Progenitor cell of endocrine pancreas (in vitro differentiated cells): ENCODE measurements at places on chromosomes 4 and X. TPM values are rescaled to one million over a fixed set of nuclear protein-coding genes. Genes with fewer than 3 reads are reported as not detected.

SERTM2 gene
- 0.72 and 0.95 TPM in 2 replicates for total RNA-seq

COL25A1 gene
- total RNA-seq: 3.8 and 3.9 TPM in 2 replicates

IL3RA gene
- not detected in 2 replicates for total RNA-seq

HSFX4 gene
- total RNA-seq: not detected in 2 replicates

TNIP3 gene
- total RNA-seq: not detected in 2 replicates

DCLK2 gene
- 6.9 and 7.2 TPM in 2 replicates for total RNA-seq

XG gene
- total RNA-seq: 1.2 and 2.4 TPM in 2 replicates

TRAM1L1 gene
- total RNA-seq: 4.3 and 5.0 TPM in 2 replicates

CNKSR2 gene
- total RNA-seq: 28.0 TPM in 2 replicates

CLDN22 gene
- total RNA-seq: not detected in 2 replicates

ZDHHC15 gene
- total RNA-seq: 2.3 and 2.7 TPM in 2 replicates

PAGE2 gene
- total RNA-seq: not detected in 2 replicates

RNF175 gene
- 1.7 and 1.9 TPM in 2 replicates for total RNA-seq

- no peak for DNase-seq
Observed at GRCh38 chr4:83850435-83850834, 314.5 kb downstream of the GPAT3 start.

GRCh38 chrX:29940750-29941149 is 274.6 kb upstream of the MAGEB2 start:
- DNase-seq: no peak

DNA sequence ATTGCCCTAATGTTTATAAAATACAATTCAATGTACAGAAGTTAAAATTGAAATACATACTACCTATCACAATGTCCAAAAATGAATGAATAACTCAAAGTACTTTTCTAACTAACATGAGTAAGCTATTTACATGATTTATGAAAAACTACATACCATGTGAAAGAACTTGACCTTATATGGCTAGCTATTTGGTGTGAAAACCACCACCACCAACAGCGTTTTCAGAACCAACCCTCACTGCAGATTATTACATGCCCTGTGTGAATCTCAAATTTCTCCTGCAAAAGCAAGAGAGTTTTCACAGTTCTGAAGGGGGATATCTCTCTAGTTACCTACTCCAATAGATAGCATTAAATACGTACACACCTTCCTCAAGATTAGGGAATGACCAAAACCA is 198.5 kb downstream of the SPATA18 start:
- DNase-seq: no peak

GRCh38 chr4:37827802-37828321 is 1.4 kb downstream of the PGM2 start:
- no peak for DNase-seq

DNA sequence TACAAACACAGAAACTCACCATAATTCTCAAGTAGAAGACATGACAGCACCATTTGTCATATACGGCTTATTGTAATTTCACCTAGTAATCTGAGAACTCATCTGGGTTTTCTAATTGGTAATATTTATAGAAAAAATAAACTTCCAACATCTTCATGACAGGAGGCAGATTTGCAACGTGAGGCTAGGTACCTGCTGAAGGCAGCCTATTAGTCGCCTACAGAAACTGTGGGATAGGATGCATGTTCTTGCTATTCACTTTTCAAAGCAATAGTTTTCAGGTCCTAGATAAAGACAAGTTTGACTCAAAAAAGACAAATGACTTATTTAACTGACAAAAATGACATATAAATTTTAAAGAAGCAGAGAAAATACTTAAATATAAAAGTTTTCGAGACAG is 2.9 kb downstream of the ZNF732 start:
- DNase-seq: no peak

DNA sequence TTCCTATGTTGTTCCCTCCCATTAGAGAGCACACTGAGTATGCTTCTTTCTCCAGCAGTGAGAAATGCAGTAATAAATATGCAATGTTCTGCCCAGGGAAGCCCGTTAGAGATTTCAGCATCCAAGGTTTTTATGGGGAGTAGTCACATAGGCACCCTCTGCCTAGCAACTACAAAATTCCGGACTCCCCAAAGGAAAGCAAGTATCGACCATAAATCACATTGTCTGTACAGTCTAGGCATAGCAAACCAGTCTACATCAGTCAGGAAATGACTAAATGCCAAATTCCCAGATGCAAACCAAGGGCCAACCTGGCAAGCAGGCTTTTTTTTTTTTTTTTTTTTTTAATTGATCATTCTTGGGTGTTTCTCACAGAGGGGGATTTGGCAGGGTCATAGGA is 34.8 kb downstream of the GPR101 start:
- DNase-seq: no peak

DNA sequence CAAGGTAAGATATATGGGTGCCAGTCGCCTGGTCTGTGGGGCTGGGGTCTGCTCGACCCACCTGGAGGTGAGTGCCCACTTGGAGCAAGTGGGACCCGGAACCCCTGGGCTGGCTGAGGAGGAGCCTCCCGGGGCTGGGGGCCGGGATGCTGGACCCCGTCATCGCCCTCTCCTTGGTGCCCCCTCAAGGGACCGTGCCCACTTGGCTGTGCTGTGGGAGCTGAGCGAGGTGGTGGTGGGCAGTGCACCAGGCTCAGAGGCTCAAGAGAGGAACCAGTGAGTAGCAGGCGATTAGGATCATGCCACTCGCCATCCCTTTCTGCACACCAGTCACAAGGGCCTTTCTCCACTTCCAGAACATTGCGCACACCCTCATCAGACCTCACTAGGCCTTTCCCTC is 203.8 kb upstream of the PSAPL1 start:
- DNase-seq: no peak

DNA sequence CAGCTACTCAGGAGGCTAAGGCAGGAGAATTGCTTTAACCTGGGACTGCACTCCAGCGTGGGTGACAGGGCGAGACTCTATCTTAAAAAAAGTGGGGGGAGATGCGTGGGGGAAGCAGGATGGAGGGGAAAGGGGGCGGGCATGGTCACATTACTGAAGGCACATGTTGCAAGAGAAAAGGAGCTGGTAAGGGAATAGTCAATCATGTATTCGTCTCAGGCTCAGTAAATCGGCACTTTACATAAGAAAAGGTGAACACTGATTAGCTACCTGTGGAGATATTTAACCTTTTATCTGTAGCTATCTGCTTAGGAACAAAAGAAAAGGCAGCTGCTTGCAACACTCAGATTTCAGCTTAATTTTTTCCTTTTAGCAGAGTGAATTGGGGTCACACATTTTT is 132.5 kb downstream of the PLS3 start:
- DNase-seq: no peak

- DNase-seq: no peak
Observed at GRCh38 chr4:107862658-107863057, 37.9 kb downstream of the SGMS2 start.

DNA sequence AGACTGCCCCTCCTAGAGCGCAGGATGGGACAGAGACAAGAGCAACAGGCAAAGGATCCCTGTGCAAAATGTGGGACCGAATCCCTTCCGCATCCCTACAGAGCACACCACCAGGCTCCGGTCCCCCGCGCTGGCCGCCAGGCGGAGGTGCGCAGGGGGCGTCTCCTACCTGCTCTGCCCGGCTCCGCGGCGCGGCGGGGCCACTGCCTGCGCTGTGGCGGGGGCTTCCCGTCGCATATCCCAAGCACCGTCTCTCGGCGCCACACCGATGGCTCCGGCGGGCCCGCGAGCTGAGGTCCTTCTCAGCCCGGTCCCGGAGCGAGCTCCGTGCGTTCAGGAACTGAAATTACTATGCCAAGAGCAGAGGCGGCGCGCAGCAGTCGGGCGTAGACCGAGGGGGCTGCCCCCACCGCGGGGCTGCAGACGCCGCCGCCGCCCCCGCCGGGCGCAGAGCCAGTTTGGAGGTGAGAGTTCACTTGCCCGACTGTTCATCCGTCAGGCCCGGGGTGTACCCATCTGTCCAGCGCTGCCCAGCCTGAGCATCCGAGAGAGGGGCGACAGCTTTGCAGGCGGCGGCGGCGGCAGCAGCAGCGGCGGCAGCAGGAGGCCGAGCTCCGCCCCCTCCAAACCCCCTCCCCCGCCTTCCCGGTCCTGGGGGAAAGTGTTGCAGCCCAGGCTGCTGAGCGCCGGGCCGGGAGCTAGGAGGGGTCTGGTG is at the start of gene GPRIN3:
TSS of gene GPRIN3 (minus strand) at position 355 of the 715 bp plus-strand sequence. CDS start 57,690 bp downstream, outside the sequence.
- peak; percentile 50 for DNase-seq

GRCh38 chrX:45601052-45601451 is 400.4 kb upstream of the DIPK2B start:
- no peak for DNase-seq

DNA sequence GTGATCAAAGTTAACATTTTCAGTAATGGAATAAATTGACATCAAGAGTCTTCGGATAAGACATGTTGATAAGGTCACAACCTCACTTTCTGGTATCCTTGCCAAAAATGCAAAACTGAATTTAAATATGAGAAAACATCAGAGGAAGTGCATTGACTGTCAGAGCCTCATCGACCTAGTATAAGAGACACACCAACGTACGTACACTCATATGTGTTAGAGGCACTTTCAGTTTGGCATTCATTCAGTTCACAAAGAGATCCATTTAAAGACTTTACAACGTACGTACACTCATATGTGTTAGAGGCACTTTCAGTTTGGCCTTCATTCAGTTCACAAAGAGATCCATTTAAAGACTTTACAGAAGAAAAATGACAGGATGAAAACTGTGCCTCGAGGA is 280.3 kb downstream of the INPP4B start:
- no peak for DNase-seq

- no peak for DNase-seq
Observed at GRCh38 chr4:139316733-139317132, 14.5 kb upstream of the NDUFC1 start.

- DNase-seq: no peak
Observed at GRCh38 chrX:149284616-149285015, 220.5 kb downstream of the IDS start.

- DNase-seq: no peak
Observed at GRCh38 chr4:146124023-146124680, 51.4 kb upstream of the LSM6 start.

GRCh38 chrX:79169484-79169883 is 25.0 kb downstream of the GPR174 start:
- DNase-seq: no peak

GRCh38 chrX:120401301-120401700 is 39.4 kb downstream of the ATP1B4 start:
- no peak for DNase-seq

- DNase-seq: no peak
Observed at GRCh38 chrX:23118890-23119527, 119.2 kb downstream of the DDX53 start.

DNA sequence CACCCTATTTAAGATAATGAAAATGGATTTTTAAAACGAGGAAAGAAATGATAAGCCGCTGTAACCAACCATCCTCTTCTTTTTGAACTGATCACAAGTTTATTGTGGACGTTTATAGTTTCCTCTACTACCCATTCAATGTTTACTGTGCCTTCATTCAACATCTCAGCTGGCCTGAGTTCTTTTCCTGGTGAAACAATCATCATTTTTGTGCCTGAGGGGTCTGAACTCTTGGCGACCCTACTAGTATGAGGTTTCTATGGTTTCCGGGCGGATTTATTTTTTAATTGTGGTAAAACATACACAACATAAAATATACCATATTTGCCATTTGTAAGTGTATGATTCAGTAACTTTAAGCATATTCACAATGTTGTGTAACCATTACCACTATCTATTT is 100.7 kb downstream of the SPRY1 start:
- DNase-seq: no peak

DNA sequence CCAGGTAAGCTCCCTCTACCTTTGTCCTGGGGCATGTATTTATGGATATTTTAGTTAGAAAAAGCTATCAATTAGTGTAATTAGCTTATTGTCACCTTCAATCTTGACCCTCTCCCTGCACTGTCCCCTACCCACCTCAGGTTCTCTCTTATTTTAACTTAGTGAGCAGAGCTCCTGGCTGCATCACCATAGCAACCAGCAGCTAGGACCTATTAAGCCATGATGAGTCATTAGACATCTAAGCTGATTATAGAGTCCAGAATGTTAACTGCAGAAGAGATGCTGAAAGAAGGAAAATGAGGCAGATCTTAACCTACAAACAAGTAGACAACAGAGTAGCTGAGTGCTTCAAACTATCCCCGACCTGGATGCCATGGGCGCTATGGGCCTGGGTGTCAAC is 36.6 kb downstream of the MAGEE2 start:
- DNase-seq: no peak

DNA sequence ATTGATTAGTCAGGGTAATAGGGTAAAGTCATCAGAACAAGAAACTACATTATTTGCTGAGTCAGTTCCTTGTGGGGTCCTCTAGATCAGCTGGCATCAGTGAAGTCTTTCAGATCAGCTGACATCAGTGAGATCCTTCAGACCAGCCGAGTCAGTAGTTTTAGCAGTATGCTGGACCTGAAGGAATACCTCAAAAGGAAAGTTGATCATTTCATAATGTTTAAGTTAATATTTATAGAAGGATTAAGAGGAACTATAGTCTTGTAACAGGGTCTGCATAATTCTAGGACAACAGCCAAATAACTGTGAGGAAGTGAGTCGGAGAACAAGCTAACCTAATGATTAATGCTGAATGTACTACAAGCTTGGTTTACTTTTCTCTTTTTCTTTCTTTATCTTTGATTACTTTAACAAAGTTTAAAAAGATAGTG is 958 bp upstream of the UGT2B7 start:
- no peak for DNase-seq

DNA sequence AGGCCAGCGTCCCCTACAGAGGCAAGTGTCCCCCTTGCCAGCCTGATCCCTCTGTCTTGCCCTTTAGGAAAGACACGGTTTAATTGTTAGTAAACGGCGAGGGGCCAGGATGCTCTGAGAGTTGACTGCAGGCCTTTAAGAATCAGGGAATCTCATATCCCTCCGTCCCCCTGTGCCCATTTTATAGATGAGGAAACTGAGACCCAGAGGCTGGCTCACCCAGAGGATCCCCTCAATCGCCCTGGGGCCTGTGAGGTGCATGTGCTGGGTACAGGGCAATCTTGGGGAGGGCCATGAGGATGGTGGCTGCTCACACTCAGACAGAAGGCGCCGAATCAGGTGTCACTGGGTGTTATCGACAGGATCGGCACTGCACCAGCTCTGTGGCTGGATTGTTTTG is 575 bp downstream of the ZNF185 start:
- DNase-seq: no peak

DNA sequence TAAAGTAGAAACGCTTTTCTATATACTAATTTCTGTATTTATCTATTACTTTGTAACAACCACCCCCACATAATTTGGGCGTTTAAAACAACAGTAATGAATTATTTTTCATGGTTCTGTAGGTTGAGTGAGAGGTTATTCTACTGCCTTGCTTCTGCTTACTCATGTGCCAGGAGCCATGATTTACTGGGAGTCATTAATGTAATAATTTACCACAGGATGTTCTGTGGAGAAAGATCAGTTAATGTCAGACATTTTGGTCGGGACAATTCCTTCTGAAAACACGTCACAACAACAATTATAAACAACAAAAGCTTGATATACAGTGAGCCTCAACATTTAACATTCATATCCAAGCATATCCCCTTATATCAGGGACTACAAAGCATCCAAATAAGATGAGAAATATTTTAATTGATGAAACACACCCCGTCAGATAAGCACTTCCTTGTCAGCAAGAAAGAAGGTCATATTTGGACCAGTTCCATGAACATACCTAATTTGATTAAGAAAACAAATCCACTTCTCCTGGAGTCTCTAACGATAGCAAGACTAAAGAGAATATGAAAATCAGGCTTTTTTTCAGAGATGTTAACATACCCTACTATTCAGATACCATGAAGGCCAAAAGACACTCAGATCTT is 238.5 kb downstream of the PRDM5 start:
- DNase-seq: no peak
